ENCODE measurements at places on chromosomes 12 and 14.

DNA sequence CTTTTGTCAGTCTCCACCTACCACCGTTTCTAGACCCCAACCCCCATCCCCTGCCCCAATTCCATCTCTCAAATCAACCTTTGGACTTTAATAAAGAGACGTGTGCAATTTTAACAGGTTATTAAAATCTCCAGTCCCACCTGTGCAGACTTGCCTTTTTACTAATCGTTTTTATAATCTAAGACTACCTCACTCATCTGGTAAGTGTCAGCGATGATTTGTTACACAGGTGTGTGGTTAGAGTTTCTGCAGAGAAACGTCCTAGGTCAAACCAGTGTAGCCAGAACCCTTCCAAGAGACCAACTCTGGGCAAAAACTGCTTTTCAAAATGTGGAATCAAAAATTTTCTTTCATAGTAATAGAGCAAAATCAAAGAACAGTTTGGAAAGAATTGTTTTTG, 60.4 kb upstream of the PELI2 start:
- DNase-seq = no peak

DNA sequence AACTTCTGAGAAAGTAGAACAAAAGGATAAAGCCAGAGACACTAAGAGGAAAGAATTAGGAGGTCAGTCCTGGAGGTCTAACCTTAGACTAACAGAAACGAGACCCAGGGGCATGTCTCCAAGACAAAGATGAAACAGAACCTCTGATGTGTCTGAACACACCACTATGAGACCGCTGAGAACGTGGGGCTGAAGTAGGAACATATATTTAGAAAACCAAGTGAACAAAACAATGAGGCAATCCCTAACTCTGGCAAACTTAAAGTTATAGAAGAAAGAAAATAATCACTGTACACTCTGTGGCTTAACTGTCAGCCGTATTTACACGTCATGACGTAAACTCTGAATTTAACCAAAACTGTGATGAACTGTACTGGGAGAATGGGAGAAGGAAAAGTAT, 17.9 kb downstream of the KCTD10 start:
- no peak for DNase-seq

DNA sequence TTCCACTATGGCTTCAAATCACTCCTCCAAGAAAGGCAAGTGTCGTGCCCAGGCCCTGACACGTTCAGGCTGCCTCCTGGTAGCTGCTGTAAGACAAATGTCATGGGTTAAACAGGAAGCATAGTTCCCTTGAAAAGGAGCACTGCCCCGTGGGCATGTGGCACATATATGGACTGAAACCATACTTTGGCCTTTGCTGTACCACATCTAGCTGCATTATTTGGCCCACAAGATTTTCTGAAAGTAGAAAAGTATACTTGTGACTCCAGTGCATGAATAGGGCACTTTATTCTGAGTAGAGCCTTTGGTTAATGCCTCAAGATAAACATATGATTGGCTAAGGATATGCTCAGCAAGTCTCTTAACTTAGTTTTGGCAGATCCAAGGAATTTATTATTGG, 218.7 kb upstream of the EGLN3 start:
- DNase-seq = no peak

DNA sequence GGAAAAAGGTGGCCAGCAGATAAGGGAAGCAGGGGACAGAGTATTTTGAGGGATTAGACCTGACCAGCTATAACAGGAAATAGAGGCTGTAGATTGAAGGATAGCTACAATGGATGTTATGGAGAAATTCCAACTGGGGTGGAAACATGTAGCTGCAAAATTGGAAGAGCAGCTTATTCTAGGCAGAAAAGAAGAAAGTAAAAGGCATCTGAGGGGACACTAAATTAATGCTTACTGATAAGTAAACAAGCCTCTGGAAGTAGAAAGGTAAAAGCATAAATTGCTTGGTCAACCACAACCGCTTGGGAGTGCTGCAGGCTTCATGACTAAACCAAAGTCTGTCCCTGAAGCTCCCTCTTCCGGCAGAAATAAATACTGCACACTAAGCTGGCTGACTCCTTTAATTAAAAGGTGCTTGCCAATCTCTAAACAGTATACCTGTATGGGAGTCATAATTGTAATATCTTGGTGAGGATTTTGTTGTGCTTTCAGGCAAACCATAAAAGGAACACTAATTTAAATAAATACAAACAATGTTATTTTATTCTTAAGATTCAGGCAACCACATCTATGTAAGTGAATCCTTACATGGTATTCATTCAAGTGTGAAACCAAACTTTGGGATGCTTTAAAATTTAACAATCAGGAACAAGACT, 7.7 kb downstream of the UBC start:
- peak; percentile 76 for DNase-seq

- no peak for DNase-seq
Measured at GRCh38 chr14:52060080-52060479, 8.8 kb downstream of the NID2 start.

- DNase-seq = peak; percentile 96
Measured at GRCh38 chr12:46160101-46160980, 108.5 kb downstream of the SLC38A1 start.

DNA sequence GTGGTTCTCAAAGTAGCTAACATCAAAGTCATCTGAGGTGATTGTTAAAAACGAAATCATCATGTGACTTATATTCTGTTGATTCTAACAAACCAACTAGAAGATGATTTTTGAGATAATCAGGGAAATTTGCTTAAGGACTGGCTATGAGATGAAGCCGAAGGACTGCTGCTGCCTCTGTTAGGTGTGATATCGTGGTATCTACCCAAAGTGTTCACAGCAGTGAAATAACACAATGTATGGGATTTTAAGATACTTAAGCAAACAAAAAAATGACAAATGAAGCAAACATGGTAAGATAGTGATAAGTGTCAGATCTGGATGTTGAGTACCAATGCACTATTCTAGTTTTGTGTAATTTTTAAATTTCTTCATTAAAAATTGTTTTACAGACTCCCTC, 59.1 kb downstream of the GXYLT1 start:
- DNase-seq = no peak

GRCh38 chr12:26668847-26669246, 164.1 kb downstream of the ITPR2 start:
- DNase-seq = no peak

DNA sequence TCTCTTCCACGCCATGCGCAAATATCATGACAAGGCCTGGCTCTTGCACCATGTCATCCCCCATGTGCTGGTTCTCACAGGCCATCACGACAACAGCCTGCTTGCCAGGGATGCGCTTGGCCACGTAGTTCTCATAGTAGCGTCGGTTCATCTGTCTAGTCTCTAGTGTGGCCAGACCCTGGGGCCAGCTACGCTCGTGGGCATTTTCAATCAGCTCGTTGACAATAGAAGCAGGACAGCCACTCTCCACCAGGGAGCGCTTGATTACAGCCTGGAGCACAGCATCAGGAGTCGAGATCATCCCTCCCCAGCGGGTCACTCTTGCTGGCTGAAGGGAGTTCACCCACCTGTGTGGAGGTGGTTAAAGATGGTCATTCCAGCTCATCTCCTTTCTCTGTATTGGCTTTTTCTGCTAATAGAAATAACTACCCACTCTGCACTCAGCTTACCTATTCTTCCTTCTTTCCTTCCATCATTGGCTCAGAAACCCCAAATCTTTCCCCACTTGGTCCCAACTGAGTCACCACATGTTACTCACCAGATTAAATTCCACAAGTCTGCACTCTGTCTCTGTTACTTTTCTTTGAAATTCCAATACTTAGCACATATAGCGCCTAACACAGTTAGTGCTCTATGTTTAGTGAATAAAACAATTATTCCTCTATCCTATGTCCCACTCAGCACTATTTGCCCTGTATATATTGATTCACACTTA, 15.1 kb downstream of the RNF41 start:
- no peak for DNase-seq

DNA sequence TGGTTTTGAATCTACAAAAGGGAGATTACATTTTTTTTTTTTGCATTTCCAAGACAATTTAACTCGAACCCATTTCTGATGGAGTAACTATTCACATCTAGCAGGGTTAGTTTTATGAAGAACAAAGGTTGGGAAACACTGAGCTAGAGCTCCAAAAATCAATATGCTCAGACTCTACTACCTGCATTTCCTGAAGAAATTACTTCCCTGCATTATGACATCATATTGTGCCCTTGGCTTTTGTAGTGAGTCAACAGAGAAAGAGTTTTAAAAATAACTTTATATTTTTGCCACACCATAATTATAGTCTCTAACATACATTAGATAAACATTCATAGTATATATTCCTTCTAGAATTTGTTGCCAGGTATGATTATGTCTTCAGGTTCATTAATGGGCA, 14.8 kb downstream of the GRIP1 start:
- DNase-seq = no peak

DNA sequence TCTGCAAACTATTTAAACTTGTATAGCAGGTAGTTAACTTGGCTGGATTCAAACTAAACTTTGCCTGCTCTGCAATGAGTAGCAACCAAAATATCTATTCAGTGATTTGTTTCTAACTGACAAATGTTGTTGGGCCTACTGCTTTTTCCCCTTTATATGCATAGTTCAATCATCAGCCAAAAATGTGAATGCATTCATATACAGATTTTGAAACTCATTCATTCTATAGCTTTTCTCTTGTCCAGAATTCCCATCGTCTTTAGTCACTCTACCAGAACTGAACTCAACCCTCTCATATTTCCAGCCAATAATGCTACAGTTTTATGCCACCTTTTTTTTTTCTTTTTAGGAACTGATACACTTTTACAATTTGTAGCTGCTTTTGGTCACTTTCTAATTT, 599.8 kb downstream of the RPL10L start:
- DNase-seq = no peak

DNA sequence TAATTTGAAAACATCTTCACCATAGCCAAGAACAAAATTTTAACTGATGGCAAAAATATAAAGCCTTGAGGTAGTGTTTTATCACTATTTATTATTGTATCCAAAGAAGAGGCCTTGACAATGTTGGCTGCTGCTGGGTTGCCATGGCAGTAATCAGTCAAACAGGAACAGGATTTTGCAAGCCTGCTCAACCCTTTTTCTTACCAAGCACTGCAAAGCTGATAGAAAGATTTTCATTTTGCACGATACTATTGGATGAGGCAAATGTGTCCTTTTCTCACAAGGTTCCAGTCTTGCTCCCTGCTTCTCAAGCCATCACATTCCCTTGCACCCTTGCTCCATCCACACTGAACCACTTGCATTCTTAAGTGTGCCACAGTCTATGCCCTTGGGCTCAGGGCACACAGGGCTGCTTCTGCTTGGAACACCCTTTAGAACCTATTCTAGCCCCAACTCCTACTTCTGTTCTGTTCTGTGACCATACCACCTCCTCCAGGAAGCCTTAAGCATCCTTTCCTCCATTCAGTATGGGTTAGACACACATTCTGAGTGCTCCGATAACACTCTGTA, 76.5 kb upstream of the AMIGO2 start:
- DNase-seq = no peak

DNA sequence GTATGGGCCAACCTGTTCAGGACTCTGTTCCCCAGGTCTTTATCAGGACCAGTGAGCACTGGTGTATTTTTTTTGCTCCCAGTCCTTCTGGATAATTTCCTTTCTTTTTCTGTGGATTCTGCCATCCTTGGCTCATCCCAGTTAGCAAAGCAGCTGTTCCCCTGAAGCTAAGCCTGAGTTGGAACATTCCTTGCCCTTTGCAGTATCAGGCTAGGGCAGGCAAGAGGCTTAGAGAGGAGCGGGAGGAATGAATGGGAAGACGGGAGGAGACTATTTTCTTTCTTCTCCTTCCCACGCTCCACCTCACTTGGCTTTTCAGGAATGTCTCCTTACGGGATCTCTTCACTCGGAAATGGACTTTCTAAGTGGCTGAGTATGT, 29.2 kb downstream of the ERG28 start:
- DNase-seq = no peak

GRCh38 chr14:101893759-101894158, 70.6 kb upstream of the DYNC1H1 start:
- DNase-seq = no peak

- no peak for DNase-seq
Measured at GRCh38 chr14:37013078-37013477, 159.3 kb downstream of the SLC25A21 start.

DNA sequence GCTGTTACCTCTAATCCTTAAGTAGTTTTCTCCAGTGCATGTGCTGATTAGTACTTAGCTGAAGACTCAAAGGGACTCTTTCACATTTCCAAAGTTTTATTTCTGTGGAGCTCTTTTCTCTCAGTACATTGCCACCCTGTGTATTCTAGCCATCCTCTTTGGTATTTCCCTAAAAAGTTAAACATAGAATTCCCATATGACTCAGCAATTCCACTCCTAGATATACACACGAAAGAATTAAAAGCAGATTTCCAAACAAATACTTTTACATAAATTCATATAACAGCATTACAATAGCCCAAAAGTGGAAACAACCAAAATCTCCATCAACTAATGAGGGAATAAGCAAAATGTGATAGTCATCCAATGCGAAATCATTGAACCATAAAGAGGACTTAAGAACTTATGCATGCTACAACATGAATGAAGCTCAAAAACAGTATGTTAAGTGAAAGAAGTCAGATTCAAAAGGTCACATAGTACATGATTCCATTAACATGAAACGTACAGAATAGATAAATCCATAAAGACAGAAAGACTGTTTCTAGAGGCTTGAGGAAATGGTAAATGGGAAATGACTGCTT, 9.0 kb upstream of the NOVA1 start:
- no peak for DNase-seq

- DNase-seq = no peak
Measured at GRCh38 chr12:92614502-92614901, 88.3 kb upstream of the PLEKHG7 start.

- no peak for DNase-seq
Measured at GRCh38 chr12:32272465-32272864, 126.9 kb upstream of the FGD4 start.

GRCh38 chr12:6082613-6083012, 41.9 kb downstream of the VWF start:
- DNase-seq = no peak

DNA sequence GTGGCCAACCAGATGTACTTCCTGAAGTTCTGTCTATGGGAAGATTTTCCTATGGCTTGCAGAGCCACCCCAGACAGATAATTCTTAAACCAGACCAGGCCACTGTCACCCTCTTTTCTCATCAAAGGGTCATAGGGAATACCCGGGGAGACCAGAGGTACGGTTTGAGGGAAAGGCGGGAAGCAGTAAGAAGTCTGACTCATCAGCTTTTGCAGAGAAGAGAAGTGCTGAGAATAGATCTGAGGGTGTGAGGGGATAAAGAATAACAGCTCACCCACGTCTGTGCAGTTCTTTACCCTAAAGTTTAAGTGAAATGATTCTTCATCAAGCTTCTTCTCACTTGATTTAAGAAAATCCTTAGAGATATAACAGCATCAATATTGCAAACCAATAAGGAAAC, 21.3 kb upstream of the POC1B start:
- no peak for DNase-seq

Measured in AG09319 (cell line).